Karpas-422 (cell line): ENCODE measurements at places on chromosomes 1 and 21.

DNA sequence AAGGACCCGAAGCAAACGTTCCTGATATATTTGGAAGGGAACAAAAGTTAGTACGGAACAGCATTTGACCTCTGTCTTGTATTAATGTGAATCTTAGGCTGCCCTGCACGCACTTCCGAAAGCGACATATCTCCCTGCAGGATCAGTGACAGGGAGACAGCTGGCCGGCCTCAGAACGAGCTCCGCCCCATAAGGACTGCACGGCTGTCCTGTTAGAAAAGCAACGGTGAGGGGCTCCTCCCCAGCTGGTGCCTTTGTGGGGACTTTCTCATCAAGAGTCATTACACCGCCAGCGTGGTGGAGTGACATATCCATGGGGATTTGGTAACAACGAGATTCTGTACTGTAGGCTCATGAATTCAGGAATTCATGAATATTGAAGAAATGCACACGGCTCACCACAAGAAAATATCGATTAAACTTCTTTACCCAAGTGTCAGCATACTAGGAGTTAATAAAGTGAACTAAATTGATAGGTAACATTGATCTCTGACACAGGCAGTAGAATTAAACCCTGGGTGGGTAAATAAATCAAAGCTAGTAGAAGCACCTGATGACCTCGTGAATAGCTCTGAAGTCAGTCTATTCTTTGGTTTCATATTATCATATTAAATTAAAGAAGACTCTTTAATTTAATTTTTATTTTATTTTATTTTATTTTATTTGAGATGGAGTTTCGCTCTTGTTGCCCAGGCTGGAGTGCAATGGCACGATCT, 8.1 kb upstream of the GREM2 start:
- no peak for DNase-seq

DNA sequence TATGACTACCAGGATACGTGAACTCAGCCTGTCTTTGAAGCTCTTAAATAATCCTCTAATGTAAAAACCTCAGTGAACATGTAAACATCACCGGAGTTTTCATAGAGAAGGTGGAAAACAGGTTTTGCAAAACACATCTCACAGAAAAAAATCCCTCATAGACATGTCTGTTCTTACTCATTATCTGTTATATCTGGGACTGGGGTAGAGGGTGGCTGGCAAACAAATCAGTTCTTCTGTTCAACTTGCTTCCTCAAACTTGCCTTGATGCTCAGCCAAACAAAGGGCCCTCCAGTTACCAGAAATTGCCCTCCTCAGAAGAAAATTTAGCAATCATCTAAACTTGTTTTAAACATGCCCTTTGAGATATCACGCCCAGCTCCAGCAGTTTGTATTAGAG, 66.1 kb upstream of the CXADR start:
- no peak for DNase-seq

- no peak for DNase-seq
Measured at GRCh38 chr1:6509220-6509918, 17.9 kb upstream of the PLEKHG5 start.

- no peak for DNase-seq
Measured at GRCh38 chr21:36691555-36692041, 7.3 kb upstream of the SIM2 start.

GRCh38 chr1:246934765-246935164, 3.0 kb upstream of the AHCTF1 start:
- no peak for DNase-seq

- peak; percentile 50 for DNase-seq
Measured at GRCh38 chr1:154938604-154939399, 2.3 kb upstream of the PMVK start.

DNA sequence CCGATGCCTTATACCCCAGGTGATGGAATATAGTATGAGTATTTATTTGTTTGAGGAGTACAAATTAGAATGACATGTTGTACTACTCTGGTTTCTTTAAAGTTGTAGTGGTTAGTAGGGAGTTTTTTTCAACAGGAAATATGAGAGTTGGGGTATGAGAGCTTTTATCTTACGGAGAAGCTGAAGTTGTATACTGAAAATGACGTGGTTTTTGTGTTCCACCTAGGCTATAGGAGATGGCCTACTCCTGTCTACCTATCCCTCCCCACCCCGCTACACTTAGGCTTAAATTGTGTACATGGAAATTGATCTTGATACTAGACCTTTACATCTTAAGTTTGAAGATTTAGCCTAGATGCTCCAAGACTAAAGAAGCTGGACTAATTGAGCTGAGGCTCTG, 6.8 kb upstream of the HAX1 start:
- DNase-seq = no peak

DNA sequence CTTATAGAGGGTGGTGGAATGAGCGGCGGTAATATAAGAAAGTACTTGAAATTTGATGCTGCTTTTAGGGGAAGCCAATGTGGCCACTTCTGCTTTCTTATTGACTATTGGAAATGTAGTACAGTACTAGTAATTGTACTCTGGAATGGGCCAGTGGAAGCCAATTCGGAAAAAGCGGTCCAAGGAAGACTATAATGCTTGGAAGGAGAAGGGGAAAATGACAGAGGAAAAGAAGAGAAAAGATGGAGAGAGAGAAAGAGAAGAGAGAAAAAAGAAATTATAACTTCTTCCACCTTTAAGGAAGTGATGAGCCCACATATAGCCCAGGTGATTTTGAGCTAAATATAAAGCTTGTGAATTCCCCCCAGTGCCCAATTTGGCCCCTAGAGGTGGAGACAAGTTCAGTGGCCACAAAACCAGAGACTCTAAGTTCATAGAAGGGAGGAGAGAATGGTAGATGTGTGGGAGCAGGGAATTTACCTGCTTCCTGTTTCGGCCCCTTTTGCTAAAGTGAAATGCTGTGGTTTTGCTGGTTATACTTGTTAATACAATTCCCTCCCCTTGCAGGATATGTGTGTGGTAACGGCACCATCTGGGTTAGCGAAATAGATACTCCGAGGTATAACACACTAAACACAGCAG, 35.7 kb upstream of the DUSP10 start:
- no peak for DNase-seq

GRCh38 chr1:212699625-212700222, at the start of gene BATF3:
Gene BATF3, minus strand, starts transcription at chr1:212699840. Its CDS starts 78 bp downstream, at chr1:212699762.
- DNase-seq = peak; percentile 46

GRCh38 chr1:158330391-158331105, 783 bp downstream of the CD1B start:
- no peak for DNase-seq

- peak; percentile 26 for DNase-seq
Measured at GRCh38 chr1:114062477-114063099, 83.3 kb downstream of the OLFML3 start.

DNA sequence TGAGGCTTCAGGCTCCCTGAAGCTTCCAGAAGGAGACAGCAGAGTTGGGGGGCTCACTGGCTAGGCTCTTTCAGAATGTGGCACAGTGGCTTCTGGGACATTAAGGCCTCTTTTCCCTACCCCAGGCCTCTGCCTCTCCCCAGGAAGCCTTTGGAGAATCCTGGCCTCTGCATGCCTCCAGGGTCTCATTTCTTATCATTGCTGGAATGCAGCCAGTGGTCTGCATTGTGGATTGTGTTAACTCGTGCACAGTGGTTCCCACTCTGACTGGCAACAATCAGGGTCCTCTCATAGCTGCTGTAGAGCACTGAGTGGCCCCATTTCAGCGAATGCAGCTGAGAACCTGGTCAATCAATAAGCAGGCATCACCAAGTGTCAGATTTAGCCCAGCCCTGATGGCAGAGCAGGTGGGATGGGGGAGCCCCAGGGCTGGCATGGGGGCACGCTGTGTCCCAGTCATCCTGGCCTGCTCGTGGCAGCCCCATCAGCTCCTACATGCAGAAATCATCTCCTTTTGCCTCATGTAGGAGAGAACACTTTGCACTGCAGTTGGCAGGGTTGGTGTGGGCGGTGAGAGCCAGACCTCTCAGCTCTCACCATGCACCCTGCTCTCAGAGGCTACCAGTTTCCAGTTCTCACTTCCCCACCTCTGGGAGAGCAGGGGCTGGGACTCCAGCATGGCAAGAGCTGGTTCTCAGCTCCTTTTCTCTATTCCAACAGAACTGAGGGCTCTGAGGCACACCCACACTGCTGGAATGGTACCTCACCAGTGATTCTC, 13.4 kb downstream of the ADORA1 start:
- no peak for DNase-seq

DNA sequence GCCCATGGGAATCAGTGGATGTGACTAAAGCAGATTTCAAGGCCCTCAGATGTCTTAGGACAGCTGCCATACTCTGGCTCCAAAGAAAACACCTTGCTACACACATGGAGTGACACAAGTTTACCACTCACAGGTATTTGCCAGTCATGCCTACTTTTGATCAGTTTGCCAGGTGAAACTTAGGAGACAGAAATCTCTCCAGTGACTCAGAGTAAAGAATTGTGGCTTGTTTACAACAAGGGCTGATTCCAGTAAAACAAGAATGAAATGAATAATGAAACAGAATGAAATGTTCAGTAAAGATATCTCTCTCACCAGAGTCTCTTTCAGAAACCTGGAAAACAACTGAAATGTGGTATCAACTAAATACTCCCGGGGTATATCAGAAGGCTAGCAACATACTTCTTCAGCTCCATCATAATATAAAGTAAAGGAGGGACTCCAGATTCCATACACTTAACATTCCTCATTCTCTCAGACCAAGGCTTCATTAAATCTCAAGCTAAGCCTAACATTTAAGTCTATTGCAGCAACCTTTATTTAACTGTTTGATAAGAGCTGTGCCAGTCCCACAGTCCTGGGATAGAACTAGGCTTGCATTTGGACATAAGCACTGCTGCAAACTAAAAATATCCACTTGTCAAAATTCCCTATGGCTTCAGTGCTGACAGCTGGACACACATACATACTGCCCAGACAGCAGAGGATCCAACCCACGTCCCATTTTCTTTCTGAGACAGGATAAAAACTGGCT, 143.3 kb downstream of the SIPA1L2 start:
- no peak for DNase-seq

DNA sequence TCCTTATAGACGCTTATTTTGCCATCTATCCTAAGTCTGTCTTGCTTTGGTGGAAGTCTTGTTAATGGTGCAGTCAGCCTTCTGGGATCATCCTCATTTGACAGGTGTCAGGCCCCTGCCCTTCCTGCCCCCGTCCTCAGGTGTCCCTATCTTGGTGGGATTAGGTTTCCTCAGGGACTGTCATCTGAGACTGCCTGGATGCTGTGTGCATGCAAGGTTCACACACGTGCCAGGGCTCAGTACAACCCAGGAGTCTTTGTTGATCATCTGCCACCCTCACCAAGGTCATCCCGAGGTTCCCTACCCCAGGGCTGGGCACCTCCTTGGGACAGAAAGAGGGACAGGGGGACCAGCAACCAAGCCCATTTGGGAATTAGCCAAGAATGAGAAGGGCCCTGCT, 18.0 kb downstream of the PADI2 start:
- no peak for DNase-seq

DNA sequence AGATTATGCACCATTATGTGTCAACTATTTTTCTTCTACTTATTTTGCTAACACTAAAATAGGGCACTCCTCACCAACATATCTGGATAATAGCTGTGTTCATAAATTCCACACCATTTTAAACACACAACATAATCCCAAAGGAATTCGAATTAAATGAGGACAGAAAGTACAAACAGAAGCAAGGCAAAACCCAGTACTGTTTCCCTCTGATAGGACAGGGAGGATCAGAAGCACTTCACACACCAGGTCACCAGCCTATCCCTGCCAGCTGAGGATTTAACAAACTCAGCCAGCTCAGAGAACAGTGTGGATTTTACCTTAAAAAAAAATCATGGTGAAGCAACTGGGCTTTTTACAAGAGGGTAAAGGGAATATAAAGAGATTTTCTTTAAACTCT, 20.0 kb downstream of the CRYZ start:
- no peak for DNase-seq

DNA sequence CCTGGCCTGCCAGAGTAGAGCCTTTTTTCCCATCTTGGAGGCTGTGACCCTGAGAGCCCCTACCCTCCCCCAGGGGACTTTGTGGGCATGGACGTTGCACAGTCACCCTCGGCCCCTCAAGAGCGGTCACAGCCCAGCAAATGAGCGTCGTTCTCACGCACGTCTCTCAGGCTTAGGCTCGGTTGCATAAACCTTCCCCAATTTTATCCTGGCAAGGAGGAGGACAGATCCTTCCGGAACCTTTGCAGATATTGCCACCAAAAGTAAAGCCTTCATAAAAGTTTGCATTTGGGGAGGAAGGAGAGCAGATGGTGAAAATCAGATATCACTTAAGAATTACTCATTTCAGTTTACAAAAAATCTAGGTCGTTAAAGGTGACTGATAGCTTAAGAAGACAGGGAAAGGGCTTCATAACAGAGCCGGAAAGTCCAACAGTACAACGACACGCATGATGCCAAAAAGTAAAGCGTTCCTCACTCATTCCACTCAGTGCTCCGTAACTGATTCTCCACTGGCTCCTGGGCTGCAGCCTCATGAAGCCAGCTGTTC, 29.3 kb downstream of the PDE9A start:
- DNase-seq = no peak

- DNase-seq = no peak
Measured at GRCh38 chr21:28704746-28705145, 287.9 kb downstream of the LTN1 start.

GRCh38 chr1:227793948-227794816, 21.3 kb upstream of the PRSS38 start:
- DNase-seq = no peak

DNA sequence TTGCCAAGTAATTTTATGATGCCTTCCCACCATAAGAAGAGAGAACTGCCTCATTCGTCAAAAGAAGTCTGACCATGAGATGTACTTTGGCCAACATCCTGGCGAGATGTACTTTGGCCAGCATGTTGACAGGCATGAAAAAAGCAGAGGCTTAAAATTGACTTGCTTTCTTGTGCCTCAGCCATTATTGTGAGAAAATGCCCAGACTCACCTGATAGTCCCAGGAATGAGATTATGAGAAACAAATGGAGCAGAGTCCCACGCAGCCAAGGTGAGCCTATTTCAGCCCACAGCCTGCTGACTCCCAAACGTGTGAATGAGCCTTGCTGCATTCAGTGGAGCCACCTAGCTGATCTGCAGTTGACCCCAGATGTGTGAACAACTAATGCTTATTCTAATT, 43.5 kb upstream of the ZNF644 start:
- DNase-seq = no peak

GRCh38 chr21:30345014-30345413, 3.4 kb downstream of the KRTAP23-1 start:
- no peak for DNase-seq

- no peak for DNase-seq
Measured at GRCh38 chr1:970242-970972, 4.1 kb downstream of the PLEKHN1 start.

DNA sequence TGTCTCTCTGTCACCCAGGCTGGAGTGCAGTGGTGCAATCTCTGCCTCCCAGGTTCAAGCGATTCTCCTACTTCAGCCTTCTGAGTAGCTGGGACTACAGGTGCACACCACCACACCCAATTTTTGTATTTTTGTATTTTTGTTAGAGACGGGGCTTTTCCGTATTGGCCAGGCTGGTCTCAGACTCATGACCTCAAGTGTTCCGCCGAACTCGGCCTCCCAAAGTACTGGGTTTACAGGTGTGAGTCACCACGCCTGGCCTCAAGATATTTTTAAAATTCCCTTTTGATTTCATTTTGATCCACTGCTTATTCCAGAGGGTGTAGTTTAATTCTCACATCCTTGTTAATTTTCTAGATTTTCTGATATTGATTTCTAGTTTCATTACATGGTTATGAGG, 3.8 kb downstream of the IFI44L start:
- DNase-seq = no peak

- no peak for DNase-seq
Measured at GRCh38 chr1:240207073-240207709, 115.5 kb downstream of the FMN2 start.
